Foreskin keratinocyte (primary cell): ENCODE measurements at places on chromosomes 5 and 9. TPM values are rescaled to one million over a fixed set of nuclear protein-coding genes. Genes with fewer than 3 reads are reported as not detected.

CCL27 gene
- 1.2 and 2.5 TPM in 2 replicates for polyA plus RNA-seq

RXRA gene
- polyA plus RNA-seq: 16.5 and 18.3 TPM in 2 replicates

CTSV gene
- 29.3 and 43.6 TPM in 2 replicates for polyA plus RNA-seq

TLR4 gene
- not detected in 2 replicates for polyA plus RNA-seq

AGXT2 gene
- not detected in 2 replicates for polyA plus RNA-seq

NNT gene
- 9.2 and 13.2 TPM in 2 replicates for polyA plus RNA-seq

SLC34A3 gene
- not detected in 2 replicates for polyA plus RNA-seq

TMEM252 gene
- polyA plus RNA-seq: not detected in 2 replicates

SH3TC2 gene
- 3.5 TPM in 2 replicates for polyA plus RNA-seq

CYSRT1 gene
- polyA plus RNA-seq: 1.0 and 1.4 TPM in 2 replicates

NUTM2G gene
- polyA plus RNA-seq: not detected in 2 replicates

IL4 gene
- polyA plus RNA-seq: not detected in 2 replicates

DNA sequence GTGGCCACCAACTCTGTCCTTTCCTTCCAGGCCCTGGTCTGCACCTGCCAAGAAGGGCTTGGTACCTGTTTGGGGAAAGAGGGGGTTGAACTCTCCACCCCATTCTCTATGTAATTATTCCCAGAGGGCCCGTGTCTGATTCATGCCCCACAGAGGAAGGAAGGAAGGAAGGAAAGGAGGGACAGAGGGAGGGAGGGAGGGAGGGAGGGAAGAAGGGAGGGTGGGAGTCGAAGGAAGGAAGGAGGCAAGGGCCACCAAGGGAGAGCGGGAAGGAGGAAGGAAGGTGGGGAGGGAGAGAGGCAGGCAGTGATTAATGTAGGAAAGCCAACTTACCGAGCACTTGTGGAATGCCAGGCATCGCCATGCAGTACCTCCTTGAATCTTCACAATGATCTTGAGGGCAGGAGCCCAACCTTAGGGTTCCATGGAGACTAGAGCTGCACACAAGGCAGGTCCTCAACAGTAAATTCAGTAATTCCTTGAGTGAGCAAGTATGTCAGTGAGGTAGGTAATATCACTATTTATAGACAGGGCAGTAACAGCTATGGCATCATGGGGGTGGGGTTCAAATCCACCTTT lies 75.8 kb downstream of the FGF18 start:
- DNase-seq: no peak

DNA sequence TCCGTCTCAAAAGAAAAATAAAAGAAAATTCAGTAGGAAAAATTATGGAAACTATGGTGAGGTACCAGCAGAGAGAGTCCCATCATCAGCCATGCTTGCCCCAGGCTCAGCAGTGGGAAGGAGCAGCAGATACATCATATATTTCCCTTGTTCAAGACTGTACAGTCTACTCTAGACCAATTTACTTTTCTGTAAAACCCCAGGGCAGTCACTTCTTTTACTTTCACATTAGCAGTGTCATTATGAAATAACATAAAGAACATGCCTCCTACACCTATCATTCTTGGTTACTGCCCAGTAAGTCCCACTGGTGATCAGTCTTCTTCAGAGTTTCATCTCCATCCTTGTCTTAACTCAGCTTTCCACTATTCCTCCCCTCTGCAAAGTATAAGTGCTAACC lies 1145.0 kb downstream of the MAT2B start:
- DNase-seq: no peak

DNA sequence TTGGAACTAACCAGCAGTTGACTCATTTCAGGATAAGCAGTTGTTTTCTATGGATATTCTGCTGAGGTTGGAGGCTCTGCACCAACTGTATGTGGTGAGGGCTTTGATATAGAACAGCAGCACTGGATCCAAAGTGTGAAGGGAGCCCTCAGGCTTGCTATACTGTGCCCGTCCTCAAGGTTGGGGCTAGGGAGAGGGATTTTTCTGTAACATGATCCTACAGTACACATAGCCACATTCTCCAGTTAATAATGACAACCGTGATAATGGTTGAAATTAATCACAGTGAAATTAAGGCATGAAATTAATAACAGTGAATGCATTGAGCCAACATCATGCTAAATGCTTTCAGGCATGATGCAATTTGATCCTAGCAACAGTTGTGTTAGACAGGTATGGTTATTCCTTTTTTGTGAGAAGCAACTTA lies 36.7 kb downstream of the ARHGAP26 start:
- no peak for DNase-seq

GRCh38 chr5:80346055-80346454 lies 26.3 kb downstream of the SPZ1 start:
- peak; percentile 20 for DNase-seq

- DNase-seq: no peak
Observed at GRCh38 chr9:19879062-19879461, 90.2 kb upstream of the SLC24A2 start.

GRCh38 chr9:126448136-126448535 lies 121.5 kb downstream of the MVB12B start:
- no peak for DNase-seq

DNA sequence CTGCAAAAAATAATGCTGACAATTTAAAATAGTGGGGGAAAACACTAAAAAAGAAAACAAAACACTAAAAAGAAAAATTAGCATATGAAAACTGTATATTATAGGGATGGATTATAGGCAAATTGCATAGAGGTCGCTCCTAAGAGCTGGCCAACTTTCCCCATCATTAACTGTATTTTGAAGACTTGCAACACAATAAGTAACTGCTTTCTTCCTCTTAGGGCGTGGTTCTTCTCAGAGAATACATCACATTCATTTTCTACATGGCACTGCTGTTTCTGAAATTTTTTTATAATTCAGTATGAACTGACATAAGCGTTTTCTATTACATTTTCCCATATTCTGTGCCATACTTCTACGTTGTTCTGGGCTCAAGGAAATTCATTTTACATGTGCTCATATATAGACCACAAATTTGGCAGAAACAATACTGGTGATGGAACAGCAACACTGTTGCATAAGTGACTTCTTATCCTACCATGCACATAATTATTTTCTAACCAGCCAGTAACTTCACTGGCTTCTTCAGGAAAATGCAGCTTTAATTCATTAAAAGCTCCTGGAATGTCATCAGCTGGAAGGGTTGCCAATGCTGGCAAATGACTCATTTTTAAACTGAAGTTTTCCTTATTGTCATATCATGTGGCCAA lies 171.2 kb upstream of the DMAC1 start:
- DNase-seq: no peak

DNA sequence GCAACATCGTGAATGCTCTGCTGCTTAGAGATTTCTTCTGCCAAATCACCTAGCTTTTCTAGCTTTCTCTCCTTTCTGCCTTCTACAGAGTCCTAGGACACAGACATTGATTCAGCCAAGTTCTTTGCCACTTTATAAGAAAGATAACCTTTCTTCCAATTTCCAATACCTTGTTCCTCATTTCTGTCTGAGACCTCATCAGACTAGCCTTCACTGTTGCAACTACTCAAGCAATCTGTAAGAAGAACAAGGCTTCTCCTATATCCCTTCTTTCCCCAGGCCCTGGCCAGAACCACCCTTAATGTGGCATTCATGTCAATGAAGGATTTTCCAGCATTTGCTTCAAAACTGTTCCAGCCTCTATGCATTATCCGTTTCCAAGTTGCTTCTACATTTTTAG lies 24.3 kb downstream of the FBXO10 start:
- no peak for DNase-seq

DNA sequence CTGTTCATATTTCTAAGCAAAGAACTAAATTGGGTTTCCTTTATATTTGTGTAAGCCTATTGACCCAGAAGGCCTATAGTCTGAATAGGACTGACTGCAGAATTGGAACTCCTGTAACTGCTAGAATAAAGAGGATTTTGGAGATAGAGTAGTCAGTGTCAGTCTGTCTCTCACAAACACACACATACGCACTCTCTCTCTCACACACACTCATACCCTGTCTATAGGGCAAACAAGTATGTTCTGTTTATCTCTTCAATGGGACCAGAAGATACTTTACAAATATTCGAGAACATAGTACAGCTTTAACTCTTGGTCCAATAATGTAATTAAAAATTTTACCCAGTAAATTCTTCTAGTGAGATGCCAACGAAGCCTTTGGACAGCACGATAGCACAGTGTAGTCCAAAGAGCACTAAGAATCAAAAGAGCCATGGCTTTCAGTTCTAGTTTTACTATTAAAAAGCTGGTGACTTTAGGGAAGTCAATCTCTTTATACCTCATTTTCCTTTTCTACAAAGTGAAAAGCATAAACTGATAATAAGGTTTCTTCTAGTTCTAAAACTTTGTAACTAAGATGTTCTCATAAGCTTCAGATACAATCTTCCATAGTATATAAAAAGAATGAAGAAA lies 19.3 kb downstream of the ABHD17B start:
- no peak for DNase-seq

- DNase-seq: no peak
Observed at GRCh38 chr5:129563585-129563984, 103.5 kb downstream of the ADAMTS19 start.

DNA sequence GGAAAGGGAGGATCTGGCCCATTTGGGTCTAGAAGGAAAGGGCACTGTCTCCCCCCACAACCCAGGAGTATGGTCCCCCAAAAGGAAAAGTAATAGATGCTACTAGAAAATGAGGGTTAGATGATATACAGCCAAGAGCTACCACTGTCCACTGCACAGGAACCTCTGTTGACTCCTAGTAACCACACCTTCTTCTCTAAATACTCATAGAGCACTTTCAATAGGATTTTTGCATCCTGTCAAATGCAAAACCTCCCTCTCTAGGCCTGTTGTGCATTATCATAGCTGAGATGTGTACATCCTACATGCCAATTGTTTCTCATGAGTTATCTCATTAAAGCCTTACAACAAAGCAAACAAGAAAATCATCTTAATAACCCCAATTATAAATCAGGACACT lies 66.8 kb downstream of the THBS4 start:
- DNase-seq: no peak

DNA sequence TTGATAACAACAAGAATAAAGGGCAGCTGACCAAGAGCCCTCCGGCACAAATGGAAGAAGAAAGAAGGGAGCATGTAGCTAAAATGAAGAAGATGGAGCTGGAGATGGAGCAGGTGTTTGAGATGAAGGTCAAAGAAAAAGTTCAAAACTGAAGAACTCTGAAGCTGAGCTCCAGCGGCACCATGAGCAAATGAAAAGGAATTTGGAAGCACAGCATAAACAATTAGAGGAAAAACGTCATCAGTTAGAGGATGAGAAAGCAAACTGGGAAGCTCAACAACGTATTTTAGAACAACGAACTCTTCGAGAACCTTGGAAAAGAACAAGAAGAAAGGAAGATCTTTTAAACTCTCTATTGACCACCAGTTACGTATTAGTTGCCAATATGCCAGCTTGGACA lies 100.9 kb downstream of the GABBR2 start:
- no peak for DNase-seq

GRCh38 chr5:82480331-82480730 lies 202.2 kb upstream of the RPS23 start:
- DNase-seq: no peak

GRCh38 chr9:74609671-74610405 lies 112.7 kb downstream of the RORB start:
- DNase-seq: no peak

DNA sequence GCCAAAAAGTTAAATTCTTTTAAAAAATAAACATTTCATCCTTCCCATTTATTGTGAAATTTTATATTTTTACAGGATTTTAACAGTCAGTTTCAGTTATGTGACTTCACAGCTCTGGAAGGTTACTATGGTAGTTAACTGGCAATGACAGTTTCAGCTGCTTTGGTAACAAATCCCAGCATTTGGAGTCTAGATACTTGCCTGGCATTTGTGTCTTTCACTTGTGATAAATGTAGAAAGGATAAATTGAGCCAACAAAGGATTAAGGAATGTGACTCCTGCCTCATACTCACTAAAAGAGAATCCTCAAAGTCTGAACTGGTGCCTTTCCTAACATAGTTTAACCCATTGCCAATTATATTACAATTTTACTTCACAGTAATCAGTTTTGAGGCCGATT lies 315.5 kb downstream of the FER start:
- DNase-seq: no peak

- peak; percentile 45 for DNase-seq
Observed at GRCh38 chr5:146291421-146292074, 47.1 kb upstream of the POU4F3 start.

DNA sequence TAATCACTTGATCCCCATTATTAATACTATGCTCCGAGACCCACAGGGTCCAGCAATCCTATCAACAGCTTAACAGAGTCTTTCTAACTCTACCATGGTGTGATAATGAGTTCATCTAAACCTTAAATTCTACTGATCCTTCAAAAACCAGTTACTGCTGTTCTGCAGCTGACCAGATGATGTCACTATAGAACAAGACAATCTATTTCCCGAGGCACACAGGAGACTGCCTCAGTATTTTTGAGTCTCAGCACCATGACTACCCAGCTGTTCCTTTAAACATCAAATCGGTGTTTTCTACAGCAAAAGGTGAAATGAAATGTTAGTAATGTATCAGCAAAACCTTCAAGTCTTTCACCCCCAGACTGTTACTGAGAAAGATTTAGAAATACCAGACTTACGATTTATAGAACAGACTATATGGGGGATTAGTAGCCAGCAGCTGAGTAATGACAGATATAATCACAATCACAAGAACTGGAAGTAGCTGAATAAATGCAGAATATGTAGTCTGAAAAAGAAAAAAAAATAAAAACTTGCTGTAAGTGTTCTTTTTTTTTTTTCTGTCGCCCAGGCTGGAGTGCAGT lies 16.9 kb downstream of the DNAJC18 start:
- DNase-seq: no peak

DNA sequence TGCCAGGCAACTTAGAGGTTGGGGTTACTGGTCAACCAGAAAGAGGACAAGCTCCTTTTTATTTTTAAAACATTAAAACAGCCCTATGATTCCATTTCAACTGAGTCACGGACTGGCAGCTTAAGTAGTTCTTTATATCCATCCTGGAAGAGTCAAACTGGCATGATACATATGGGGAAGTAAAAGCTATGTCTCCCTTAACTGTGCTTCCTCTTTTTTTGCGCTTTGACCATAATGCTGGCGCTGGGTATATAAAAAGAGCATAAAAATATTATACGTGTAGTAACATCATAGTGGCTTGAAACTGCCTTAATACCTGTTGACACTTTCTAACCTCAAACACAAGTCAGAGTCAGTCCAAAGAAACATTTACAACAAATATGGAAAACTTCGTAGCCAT lies 274.4 kb downstream of the CSNK1G3 start:
- DNase-seq: no peak

DNA sequence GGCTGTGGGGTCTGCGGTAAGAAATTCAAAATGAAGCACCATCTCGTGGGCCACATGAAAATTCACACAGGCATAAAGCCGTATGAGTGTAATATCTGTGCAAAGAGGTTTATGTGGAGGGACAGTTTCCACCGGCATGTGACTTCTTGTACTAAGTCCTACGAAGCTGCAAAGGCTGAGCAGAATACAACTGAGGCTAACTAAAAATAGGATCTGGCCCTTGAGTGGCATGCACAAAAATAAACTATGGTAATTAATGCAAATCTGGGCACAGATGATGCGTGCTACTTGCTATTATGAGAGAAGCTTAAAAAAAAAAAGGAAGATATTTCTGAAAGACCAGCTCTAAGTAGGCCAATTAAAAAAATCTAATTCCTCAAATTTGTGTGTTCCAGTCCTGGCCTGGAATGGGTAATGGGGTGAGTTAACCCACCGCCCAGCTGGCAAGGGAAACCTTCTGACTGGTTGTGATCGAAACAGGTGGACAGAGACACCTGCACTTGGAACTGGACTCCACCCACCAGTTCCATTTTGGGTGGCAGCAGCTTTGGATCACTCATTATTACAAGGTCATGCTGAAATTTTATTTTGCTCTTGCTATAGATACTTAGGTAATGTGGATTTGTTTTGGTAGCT lies 26.6 kb upstream of the ZBTB34 start:
- no peak for DNase-seq

- DNase-seq: no peak
Observed at GRCh38 chr5:42515504-42515903, 92.3 kb downstream of the GHR start.

GRCh38 chr9:92010705-92011536 lies 60.9 kb upstream of the ROR2 start:
- DNase-seq: no peak
